AG10803 (cell line): ENCODE measurements at places on chromosomes 2 and 18.

DNA sequence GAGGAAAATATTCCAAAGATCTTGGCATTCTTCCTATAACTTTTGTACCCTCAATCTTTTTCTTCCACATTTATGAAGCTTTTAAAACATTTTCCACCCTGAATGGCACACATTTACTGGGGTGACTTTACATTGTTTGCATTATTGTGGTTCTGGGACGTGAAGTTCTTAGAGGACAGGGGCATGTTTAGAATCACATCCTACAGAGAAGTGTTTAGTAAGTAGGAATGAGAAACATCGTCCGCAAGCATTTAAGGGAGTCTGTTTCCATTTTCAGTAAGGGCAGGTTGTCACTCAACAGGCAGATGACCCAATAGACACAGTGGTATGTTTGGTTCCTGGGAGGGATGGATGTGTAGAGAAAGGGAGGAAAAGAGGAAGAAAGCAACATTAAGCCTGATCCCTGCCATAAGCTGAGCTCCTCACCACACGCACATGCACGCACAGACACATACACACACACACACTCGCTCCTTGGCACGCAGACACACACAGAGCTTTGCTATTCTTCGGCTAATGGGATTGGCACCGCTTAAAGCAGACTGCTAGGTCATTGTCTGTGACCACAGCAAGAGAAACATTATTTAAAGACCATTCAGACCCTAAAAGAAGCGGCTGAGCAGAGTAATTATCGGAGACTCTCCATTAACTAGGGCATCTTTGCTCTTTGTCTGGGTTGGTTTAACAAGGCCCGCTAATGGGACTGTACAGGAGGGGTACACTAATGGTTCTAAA lies 14.2 kb upstream of the PLEKHM3 start:
- no peak for DNase-seq

- peak; percentile 10 for DNase-seq
Measured at GRCh38 chr2:182666674-182667314, 49.3 kb upstream of the DNAJC10 start.

- no peak for DNase-seq
Measured at GRCh38 chr2:78992807-78993517, 32.5 kb upstream of the REG3G start.

DNA sequence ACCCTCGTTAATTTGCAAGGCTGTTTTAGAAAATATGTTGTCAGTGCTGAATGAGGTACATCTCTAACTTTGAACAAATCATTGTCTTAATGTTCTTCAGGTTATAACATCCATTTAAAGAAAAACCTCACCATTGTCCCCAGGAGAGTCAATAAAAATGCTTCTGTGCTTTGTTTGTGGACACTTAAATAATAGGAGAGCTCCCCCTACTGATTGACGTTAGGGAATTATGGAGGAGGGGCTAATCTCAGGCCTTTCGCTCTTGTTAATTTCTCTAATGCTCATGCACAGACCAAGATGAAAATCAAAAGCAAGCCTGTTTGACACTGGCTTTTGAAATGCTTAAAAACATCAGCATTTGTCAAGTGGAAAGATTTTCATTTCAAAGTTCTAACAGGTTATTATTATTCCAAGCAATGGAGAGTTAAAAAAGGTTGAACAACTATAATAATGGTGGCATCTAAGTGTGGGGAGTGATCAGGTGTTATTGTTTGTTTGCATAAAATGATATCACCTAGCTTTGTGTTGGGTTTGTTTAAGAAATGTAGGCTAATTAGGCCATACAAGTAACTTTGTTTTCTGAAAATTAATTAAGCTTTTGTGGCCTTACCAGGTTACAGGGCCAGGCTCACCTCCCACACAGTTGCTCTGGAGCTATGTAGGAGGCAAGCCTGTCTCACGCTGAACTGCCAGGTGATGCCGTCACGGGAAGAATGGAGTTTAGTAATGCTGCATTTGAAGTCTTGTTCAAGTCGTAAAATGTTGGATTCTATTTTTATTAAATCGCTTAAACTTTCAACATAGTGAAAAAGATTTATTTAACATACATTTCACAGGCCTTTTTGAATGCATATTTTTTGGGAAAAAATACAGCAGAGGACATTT lies 51.7 kb upstream of the SMIM21 start:
- peak; percentile 67 for DNase-seq

DNA sequence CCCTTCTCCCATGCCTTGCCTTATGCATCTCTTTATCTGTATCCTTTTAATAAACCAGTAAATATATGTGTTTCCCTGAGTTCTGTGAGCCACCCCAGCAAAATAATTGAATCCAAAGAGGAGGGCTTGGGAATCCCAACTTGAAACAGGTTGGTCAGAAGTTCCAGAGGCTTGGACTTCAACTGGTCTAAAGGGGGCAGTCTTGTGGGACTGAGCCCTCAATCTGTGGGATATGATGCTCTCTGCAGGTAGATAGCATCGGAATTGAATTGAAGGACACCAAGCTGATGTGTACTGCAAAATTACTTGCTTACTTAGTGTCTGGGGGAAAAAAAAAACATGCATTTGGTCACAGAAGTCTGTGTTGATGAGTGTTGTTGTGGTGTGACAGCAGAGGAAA lies 1033.5 kb upstream of the TMEFF2 start:
- DNase-seq, result no peak
